ENCODE measurements at places on chromosomes 7 and 10.

DNA sequence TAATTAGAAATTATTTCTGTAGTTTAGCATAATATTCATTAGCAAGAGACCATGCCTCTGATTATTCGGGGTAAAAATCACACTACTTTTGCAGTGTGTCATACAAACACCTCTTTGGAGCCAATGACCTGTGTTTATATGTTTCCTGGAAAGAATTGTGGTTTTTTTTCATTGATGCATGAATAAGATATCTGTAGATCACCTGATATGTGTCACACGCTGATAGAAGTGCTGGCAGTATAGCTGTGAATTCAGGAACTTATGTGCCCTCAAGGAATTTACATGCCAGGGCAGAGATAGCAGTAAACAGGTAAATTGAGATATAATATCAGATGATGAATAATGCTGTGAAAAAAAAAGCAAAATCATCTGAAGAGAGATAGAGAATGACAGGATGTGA, 118.2 kb downstream of the VPS50 start:
- DNase-seq = no peak

DNA sequence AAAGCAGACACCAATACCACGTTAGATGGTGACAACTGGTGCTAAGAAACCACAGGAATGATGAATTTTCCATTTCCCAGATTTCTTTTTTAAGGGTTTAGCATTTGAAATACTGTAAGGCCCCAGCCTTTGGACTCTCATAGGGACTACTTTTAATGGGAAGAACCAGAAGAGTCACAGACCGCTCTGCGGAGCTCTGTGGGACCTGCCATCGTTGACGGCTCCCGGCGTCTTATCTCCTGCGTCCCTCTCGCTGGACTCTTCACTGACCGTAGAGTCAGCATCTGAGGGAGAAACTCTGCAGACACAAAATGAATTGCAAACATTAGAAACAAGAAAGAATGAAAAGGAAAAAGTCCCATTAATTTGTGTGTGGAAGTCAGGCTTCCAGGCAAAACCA, 81.4 kb upstream of the ATP6V0A4 start:
- no peak for DNase-seq

DNA sequence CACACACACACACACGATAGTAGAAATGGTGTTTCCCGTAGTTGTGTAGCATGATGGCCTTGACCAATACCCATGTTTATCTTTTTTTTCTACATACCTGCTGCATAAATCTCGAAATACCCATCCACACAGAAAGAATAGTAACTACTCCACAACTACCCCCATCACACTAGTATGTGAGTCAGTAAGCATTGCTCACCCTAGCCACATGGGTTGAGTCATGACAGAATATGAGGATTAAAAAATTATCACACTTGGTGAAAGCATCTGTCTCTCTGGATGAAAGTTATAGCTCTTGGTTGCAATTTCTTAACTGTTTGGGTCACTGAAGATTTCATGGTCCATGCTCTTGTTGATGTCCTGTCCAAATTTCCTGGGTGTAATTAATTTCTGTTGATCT, 103.4 kb upstream of the MDFIC start:
- DNase-seq = no peak

GRCh38 chr10:126937026-126937425, 31.8 kb downstream of the DOCK1 start:
- no peak for DNase-seq

DNA sequence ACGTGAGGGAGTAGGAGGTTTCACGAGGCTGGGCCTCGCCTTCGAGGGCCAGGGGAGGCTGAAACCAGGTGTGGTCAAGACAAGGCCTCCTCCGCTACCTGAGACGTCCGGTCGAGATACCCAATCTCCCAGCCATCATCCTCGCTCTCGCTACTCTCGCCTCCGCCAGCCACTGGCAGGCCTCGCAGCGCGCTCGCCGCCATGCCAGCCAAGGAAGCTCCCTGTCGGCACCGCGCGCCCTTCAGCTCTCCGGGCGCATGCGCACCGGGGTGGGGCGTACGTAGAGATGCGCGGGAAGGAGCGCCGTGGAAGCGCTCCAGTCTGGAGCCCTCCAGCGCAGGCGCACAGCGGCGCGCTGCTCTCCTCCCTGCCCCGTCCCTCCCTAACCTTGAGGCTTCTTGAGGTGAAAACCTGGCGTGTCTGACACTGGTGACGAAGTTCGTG, at the start of gene ASZ1:
ASZ1 (minus strand) TSS at position 236 of the 444 bp plus-strand sequence; CDS start at position 203, 33 bp downstream.
- no peak for DNase-seq

GRCh38 chr7:17957871-17958270, 17.6 kb upstream of the SNX13 start:
- DNase-seq = no peak
